ENCODE measurements at places on chromosomes 16 and 17.

- no peak for DNase-seq
Observed at GRCh38 chr17:21381076-21381706, 5.0 kb downstream of the KCNJ12 start.

DNA sequence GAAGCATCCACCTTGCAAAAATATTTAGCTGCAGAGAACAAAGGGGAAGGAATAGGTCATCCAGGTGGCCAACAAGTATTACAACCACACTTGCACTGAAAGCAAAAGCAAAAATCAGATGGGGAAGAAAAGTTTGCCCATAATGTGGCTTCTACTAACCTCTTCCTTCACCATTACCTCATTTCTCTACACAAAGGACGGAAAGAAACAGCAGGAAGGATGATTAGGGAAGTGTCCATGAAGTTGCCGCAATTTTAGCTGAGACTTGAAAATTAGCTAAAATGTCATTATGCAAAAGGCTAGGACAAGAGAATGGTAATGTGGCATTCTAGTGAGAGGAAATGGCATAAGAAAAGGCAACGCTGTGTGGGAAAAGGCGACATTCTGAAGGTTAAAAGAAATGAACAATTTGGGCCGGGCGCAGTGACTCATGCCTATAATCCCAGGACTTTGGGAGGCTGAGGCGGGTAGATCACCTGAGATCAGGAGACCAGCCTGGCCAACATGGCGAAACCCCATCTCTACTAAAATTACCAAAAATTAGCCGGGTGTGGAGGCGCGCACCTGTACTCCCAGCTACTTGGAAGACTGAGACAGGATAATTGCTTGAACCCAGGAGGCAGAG is 13.7 kb downstream of the KANSL1 start:
- no peak for DNase-seq

GRCh38 chr17:31758646-31759045 is 100.4 kb downstream of the COPRS start:
- DNase-seq: no peak

GRCh38 chr16:56670620-56670934 is 963 bp downstream of the MT1H start:
- DNase-seq: no peak

DNA sequence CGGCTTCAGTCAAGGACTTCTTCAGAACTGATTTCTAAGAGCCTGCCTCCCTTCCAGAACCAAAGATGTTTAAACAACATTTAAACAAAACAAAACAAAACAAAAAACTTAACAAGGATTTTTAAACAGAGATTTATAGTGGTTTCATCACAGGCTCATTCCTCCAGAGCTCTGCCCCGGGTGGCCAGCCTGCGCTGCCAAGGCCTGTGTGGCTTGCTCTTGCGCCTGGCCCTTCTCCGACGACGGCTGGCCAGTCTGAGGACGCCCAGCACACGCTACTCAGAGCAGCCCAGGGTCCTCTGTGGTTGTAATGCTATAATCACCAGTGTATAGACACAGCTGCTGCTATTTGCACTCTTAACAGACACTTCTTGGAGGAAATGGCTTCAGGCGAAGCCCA is 307.2 kb upstream of the MYOCD start:
- no peak for DNase-seq

- peak; percentile 54 for DNase-seq
Observed at GRCh38 chr17:43878260-43879175, 28.8 kb downstream of the MPP2 start.

DNA sequence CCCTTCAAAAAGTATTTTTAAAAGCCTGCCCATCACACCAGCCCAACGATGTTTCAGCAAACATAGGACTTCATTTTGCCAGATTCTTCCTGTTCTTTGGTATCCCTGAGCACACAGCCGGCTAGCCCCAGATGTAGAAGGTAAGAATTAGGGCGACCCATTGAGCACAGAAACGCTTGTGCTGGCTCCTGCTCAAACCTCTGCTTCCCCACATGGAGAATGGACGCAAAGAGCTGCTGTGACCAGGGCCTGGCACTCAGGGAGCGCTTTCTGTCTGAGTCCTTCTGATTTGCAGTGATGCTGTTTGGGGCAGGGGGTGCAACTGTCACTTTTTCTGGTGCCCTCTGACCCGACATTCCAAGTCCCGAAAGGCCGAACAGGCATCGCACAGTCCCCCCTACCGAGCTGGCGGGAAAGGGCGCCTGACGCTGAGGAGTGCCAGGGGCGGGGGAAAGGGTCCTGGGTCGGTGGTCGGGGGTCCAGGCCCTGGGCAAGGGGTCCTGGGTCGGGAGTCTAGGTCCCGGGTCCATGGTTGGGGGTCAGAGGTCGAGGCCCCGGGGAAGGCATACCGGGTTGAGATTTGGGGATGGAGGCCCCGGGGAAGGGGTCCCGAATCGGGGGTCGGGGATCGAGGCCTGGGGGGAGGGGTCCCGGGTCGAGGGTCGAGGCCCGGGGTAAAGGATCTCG is 930 bp downstream of the CHMP1A start:
- DNase-seq: no peak

DNA sequence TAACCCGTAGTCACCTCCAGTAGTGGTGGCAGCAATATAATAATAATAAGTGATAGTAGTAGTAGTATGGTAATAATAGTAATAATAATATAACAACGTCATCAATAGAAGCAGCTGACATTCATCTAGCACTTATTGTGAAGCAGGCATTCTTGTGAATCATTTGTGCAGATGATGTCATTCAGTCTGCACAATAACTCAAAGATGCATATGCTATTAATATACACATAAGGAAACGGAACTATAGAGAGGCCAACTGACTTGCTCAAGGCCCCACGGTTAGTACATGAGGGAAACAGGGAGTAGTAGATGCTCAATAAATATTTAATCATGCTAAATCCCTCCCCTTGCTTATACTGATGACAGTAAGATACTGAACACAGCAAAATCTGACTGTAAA is 35.4 kb upstream of the GAN start:
- DNase-seq: no peak

- DNase-seq: no peak
Observed at GRCh38 chr17:34720760-34721159, 141.4 kb downstream of the TMEM132E start.

- no peak for DNase-seq
Observed at GRCh38 chr16:54931120-54932014, 702 bp downstream of the IRX5 start.

Measured in activated CD4-positive, alpha-beta T cell treated with anti-CD3 and anti-CD28 coated beads for 24 hours (primary cell).